ENCODE measurements at places on chromosomes 7 and 10.

GRCh38 chr7:158997471-158997870 is 141.1 kb downstream of the DYNC2I1 start:
- no peak for DNase-seq

DNA sequence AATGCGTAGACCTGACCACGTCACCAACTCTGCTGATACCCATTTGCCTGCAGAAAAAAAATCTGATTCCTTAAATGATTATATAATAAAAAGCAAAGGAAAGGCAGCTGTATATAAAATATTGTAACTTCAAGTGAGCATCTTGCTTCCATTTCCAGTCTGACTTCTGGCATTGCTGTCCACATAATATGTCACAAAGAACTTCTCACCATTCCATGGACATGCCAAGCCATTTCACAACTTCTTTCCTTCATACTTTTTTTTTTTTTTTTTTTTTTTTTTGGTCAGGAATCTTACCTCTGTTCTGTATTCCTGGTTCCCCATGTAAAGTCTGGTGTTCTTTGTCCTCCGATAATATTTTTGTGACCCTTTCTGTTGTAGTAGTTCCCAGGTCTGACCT is 165.5 kb downstream of the SND1 start:
- no peak for DNase-seq

- no peak for DNase-seq
Measured at GRCh38 chr7:778271-778967, 51.3 kb upstream of the PRKAR1B start.

DNA sequence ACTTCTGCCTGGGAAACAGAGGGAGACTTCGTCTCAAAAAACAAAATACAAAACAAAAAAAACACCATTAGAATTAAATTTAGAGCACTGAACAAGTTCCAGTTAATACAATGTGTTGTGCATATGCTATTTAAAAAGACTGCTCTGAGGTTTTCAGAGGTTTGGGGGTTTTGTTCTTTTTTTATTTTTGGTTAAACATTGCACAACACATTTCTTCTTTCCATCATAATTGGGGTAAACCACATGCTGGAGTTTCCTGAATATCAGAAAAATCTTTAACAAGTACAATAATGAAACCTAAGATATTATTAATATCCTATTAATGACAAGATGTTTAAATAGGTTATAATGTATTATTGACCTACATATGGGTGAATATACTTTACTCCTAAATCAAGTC is 26.3 kb downstream of the IGF2BP3 start:
- no peak for DNase-seq

DNA sequence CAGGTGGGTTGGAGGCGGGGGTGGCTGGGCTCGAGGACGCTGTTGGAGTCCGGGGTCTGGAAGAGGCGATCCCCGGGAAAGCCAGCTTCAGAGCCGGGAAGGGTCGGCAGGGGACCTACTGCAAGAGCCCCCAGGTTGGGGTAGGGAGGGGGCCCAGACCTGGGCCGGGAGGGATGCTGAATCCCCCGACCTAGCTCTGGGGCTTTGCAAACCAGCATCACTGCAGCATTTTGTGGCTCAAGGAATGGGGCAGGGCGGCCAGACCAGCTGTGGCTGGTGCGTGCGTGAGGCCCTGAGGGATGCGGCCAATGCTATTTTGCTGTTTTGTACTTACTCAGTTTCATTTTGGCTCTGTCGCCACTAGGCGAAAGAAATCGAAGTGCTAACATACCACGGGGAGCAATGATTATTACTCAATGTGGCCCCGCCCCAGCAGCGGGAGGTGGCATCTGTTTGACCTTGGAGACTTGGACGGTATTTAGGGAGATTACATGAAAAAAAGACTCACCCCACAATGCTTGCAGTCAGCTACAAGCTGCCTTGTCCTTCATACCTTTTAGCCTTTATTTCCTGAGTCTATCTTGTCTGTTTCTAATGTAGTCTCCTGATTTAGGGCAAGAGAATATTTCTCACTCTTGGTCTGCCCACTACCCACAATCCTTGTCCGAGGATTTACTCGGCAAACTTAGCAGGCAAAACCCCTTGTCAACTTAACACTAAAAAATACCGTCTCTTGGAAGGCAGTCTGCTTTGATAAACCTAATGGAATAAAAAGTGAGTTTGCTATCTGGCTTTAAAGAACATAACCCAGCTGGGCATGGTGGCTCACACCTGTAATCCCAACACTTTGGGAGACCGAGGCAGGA is 16.2 kb downstream of the HSPB1 start:
- DNase-seq = peak; percentile 29

DNA sequence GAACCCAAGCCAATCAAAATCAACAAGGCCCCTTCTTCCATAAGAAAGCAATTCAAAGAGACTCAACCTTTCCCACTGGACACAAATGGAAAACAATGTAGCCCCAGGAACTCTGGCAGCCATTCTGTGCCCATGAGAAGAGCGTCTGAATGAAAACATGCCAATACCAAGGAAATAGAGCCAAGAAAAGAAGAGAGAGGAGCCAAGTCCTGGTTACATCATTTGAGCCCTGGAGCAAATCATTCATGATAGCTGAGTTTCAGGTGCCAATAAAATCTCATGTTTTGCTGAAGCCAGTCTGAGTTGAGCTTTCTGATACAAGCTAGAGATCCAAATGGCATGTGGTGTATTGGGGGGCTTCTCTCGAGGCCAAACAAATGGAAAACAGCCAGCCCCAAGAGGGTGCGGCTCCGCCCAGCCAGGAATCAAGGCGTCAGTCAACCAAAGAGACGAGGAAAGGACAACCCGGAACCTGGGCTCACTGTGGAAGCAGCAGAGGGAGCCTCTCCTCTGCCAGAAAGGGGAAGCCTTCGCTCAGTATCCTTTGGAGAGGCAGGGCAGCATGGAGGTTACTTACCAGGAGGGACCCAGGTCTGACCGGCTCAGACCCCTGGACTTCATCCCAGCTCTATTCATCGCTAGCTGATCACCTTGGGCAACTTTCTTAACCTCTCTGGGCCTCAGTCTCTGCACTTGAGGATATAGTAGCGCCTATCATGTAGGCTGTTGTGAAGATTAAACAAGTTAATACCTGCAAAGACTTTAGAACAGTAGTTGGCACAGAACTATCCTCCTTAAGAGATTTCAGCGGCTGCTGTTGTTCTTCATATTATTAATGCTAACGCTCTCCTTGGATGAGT is 61.8 kb downstream of the OAT start:
- DNase-seq = no peak

DNA sequence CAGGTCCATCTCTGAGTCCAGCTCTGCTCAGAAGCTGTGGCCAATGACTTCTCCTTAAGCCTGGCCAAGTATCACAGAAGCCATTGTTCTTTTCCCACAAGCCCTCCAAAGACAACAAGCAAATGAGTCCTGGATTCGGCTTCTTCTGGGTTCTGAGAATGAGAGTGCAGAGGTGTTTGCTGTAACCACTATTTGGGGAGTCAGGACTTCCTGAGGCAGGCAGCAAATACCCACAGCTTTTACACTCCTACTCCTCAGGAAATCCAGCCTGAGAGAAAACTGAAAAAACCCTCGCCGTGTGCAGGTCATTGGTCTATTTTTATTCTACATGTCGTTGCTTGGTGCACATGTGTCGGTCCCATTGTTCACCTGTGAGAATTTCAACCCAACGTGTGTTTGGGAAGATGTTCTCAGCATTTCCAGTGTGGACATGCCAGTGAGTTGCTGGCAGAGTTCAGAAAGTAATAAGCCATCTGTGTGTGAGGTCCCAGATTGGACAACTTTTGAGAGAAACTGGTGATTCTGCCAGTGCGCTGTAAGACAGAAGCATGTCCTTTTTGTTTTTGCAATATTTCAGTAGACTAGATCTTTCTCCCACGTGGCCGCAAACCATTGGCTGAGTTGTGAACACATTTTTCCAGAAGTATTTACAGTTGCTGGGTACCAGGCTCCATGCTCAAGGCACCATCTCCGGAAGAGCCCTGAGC is 121.6 kb upstream of the LYZL2 start:
- DNase-seq = no peak

- no peak for DNase-seq
Measured at GRCh38 chr10:132544744-132545658, 7.4 kb downstream of the INPP5A start.

- no peak for DNase-seq
Measured at GRCh38 chr7:8379264-8379663, 54.1 kb upstream of the NXPH1 start.

- no peak for DNase-seq
Measured at GRCh38 chr7:137618748-137619147, 228.0 kb downstream of the DGKI start.

DNA sequence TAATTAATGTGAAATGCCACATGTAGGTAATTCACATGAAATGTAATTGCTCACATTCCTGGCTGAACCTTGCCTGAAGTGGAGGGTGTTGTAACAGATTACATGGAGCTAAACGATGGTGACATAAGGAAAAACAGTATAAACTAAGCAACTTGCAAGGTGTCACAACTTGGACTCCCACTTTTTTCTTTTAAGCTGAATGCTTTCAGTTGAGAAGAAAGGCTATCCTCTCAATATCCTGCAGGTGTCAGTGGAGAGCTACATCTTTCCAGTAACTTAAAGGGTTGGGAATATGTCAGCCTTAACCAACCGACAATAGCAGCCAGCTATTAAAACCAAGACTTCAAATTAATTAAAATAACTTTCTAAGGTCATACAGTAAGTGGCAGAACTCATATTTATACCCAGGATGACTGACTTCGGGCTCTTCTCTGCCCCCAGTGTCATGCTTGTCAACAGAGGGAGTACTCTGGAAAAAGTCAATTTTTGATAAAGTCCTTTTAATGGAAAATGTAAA is 33.7 kb downstream of the NRBF2 start:
- DNase-seq = no peak

- DNase-seq = no peak
Measured at GRCh38 chr7:35319606-35320005, 65.7 kb upstream of the TBX20 start.

DNA sequence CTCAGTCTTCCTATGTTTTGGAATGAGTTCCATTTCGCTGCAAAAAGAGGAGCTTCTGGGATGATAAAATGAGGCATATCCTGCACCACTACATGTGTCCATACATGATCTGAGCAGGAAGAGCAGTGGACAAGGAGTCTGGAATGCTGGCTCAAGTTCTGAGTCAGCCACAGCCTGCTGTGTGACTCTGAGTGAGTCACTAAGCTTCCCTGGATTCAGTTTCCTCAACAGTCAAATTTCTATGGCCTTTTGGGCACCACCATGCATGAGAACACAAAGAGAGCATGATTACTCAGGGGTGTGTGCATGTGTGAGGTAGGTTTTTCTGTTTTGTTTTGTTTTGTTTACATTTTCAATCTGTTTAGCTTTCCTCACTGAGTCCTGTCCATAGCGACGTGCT is 254.6 kb downstream of the ANKRD30A start:
- DNase-seq = no peak

DNA sequence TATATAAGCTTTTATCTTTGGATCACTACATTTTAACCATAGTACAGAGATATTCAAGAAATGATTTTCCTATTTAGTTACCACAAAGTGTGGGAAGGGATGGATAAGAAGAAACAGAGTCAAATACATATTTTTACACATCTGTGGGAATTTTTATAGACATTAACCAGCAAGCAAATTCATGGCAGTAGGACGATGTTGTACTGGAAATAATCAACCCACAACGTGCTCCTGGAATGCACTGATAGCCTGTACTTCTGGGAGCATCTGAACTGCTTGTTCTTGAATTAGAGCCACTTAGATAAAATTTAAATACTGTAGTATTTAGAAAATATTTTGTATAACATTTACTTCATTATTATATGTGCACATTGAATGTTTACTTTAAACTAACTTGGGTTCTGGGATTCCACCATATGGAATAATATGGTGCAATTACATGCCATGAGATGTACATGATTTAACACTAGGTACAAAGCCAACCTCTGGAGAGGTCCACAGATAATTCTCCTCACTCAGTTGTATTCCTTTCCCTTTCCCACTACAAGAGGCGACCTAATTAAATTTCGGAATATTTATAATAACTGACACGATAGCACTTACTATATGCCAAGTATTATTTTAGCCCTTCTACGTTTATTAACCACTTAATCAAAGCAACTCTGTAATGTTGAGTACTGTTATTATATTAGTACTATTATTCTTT is 164.9 kb upstream of the HGF start:
- DNase-seq = no peak

- no peak for DNase-seq
Measured at GRCh38 chr7:142303650-142304049, 45.8 kb upstream of the PRSS58 start.

DNA sequence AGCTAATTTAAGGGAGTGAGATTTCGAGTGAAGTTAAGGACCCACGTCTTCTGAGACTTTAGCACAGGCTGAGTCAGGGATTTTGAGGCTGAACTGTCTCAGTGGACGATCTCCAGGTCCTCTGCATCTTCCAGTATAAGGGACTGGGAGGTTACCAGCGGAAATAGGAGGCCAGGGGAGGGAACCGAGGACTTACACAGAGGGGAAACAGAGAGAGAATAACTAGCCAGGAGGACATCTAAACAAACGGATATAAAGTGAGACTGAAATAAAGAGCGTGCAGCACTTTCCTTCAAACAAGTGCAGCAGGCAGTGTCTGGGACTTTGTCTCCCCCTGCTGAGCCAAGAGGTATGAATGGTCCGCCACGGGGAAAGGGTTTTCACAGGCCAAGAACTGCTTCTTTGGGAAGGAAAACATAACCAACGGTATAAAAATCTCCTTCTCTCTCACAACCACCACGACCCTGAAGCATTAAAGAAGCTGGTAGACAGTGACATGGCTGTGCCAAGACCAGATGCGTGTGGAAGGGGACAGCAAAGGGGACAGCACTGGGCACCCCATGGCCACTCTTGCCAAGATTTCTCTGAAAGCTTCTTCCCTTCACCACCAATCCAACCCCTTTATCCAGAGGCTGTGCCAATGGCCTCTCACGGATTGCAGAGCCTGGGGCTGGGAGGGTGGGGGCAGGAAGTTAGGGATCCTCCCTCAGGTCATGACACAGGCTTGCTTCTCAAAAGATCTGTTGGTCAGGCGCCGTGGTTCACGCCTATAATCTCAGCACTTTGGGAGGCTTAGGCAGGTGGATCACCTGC is 72.0 kb downstream of the SLC37A3 start:
- no peak for DNase-seq

GRCh38 chr7:80078159-80078731 is 56.4 kb upstream of the GNAI1 start:
- no peak for DNase-seq

DNA sequence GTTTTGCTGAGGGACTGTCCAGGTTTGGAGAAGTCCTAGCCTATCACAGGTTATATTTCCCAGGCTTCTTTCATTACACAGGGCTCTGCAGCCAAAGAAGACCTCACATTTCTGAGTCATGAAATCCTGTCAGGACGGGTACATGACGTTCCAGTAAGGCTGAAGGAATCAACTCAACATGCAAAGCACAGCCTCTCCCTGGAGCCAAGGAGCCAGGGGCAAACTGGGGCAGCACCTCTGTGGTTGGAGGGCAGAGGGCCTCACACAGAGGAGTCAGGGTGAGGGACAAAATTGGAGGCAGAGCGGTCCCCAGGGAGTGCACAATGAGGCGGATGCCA is 116.3 kb upstream of the GDF10 start:
- no peak for DNase-seq

GRCh38 chr7:276230-276835 is 13.6 kb upstream of the FOXL3 start:
- DNase-seq = no peak

Data from activated CD4-positive, CD25-positive, alpha-beta regulatory T cell (primary cell).